ENCODE measurements at places on chromosomes 6 and 20.

DNA sequence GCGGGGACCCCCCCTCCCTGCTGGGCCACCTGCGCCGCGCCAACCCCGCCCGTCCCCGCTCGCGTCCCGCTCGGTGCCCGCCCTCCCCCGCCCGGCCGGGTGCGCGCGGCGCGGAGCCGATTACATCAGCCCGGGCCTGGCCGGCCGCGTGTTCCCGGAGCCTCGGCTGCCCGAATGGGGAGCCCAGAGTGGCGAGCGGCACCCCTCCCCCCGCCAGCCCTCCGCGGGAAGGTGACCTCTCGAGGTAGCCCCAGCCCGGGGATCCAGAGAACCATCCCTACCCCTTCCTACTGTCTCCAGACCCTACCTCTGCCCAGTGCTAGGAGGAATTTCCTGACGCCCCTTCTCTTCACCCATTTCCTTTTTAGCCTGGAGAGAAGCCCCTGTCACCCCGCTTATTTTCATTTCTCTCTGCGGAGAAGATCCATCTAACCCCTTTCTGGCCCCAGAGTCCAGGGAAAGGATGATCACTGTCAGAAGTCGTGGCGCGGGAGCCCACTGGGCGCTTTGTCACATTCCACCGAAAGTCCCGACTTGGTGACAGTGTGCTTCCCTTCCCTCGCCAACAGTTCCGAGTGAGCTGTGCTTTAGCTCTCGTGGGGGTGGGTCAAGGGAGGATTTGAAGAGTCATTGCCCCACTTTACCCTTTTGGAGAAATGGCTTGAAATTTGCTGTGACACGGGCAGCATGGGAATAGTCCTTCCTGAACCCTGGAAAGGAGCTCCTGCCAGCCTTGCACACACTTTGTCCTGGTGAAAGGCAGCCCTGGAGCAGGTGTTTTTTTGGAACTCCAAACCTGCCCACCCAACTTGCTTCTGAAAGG, 2.1 kb downstream of the VEGFA start:
- DNase-seq: no peak

GRCh38 chr6:160750276-160750689, 48.2 kb downstream of the PLG start:
- no peak for DNase-seq

DNA sequence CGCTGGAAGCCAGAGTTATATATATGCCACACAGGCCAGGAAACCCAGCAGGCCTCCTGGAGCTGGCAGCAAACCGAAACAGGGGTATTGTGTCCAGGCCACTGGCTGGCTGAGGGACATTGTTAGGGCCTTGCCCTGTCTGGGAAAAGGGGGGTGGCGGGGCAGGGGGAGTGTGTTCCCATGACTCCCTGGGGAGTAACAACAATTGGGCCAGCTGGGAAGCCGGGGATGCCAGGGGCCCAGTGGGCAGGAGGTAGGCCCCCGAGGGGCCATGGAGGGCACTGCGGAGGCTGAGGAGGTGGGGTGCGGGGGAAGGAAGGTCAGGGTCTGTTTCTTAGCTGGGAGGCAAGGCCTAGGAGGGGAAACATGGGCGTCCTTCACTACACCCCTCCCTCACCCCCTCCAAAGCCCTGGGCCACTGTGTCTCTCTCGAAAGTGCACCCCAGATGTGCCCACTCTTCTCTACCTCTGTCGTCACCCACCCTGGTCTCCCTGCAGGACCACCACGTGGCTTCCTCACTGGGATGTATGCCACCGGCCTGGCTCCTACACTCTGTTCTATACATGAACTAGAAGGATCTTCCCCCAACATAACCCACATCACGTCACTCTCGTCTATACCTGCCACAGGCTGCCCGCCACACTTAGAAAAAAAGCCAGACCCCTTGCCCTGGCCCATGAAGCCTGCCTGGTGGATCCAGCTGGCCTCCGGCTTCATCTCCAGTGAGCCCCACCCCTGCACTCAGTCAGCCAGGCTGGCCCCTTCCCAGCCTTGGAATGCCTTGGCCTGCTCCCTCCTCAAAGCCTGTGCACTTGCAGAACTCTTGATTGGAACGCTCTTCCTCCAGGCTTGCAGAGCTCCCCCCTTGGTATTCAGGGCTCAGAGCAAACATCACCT, 7.8 kb upstream of the E2F1 start:
- DNase-seq: no peak

GRCh38 chr20:45751721-45752120, 29.6 kb downstream of the SPINT4 start:
- DNase-seq: no peak

GRCh38 chr6:44254191-44255104, 2.9 kb downstream of the SLC35B2 start:
- no peak for DNase-seq

DNA sequence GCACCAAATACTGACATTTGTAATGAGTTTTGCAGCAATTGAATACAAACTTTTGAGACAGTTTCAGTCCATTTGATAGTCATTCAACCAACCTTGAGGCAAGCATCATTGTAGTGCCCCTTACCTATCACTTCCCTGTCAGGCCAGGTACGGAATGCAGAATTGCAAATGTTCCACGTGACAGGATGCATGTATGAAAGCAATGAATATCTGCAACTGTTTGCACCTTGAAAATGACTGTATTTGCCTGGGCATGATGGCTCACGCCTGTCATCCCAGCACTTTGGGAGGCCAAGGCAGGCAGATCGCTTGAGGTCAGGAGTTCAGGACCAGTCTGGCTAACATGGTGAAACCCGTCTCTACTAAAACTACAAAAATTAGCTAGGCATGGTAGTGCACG, 146.0 kb upstream of the SCGN start:
- DNase-seq: no peak
